Adipocyte (in vitro differentiated cells): ENCODE measurements at places on chromosomes 13 and 19.

DNA sequence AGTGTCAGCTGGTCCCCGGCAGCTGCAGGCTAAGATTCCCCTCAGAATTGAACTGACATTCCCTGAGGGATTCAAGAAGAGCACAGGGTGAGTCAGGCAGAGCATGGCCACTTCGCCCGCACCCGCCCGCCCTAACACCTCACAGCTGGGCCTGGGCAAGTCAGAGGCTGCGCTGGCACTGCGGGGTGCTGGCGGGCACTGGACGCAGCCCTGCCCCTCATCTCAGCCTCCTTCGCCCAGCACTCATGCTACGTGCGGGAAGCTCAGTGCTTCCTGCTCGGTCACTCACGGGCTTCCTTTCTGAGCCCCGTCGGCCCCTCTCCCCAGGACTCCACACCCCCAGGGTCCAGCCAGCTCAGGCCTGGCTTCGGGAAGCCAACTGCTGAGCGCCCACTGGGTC is 56.9 kb downstream of the MLLT1 start:
- no peak for DNase-seq

DNA sequence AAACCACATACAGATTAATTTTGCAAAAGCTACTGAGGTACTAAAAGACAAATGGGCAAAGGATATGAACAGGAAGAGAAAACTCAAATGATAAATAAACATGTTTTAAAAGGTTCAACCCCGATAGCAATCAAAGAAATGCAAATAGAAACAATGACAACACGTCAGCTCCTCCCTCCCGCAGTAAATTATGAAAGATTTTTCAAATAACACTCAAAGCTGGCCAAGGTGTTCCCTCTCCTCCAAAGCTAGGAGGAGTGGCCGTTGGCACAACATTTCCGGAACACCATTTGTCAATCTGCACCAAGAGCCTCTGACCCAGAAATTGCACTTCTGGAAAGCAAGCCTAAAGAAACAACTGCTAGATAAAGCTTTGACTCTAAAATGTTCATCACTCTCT is 28.3 kb downstream of the INSR start:
- DNase-seq: no peak

DNA sequence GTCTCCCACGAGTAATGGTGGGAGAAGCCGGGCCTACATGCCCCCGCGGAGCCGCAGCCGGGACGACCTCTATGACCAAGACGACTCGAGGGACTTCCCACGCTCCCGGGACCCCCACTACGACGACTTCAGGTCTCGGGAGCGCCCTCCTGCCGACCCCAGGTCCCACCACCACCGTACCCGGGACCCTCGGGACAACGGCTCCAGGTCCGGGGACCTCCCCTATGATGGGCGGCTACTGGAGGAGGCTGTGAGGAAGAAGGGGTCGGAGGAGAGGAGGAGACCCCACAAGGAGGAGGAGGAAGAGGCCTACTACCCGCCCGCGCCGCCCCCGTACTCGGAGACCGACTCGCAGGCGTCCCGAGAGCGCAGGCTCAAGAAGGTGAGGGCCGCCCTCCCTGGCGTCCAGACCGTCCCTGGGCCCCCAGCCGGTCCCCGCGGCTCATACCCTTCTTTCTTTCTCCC is 1.4 kb upstream of the USF2 start:
- peak; percentile 73 for DNase-seq

- DNase-seq: peak; percentile 93
Observed at GRCh38 chr19:6076675-6077463, 33.4 kb downstream of the RFX2 start.

GRCh38 chr13:92657565-92657964 is 569.0 kb upstream of the GPC6 start:
- DNase-seq: no peak

- no peak for DNase-seq
Observed at GRCh38 chr13:21608961-21609360, 5.0 kb upstream of the MICU2 start.

GRCh38 chr13:112880221-112880641 is 88.8 kb upstream of the MCF2L start:
- DNase-seq: no peak

GRCh38 chr19:54905421-54905802 is 536 bp upstream of the NCR1 start:
- DNase-seq: no peak

DNA sequence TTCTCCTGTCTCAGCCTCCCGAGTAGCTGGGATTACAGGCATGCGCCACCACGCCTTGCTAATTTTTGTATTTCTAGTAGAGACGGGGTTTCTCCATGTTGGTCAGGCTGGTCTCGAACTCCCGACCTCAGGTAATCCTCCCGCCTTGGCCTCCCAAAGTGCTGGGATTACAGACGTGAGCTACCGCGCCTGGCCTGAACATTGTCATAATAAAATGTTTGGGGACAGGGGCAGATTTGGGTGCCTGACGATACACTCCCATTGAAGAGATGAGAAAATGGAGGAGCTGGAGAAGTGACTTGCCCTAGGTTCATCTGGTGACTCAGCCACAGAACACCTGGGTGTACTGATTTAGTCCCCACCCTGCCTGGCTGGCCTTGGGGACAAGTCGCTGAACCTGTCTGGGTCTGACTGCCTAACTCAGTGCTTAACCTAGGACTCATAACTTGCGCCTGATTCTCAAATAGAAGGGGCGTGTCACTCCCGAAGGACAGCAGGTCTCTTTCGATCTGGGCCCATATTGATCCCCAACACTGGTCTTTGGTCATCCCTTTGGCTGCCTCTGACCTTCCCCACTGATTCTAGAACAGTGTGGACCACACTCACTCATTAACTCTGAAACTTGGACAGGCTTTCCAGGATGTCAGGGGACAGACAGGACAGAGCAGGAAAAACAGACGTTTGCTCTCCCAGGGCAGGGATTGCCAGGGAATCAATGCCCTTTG is 7.6 kb upstream of the BICRA start:
- DNase-seq: no peak

DNA sequence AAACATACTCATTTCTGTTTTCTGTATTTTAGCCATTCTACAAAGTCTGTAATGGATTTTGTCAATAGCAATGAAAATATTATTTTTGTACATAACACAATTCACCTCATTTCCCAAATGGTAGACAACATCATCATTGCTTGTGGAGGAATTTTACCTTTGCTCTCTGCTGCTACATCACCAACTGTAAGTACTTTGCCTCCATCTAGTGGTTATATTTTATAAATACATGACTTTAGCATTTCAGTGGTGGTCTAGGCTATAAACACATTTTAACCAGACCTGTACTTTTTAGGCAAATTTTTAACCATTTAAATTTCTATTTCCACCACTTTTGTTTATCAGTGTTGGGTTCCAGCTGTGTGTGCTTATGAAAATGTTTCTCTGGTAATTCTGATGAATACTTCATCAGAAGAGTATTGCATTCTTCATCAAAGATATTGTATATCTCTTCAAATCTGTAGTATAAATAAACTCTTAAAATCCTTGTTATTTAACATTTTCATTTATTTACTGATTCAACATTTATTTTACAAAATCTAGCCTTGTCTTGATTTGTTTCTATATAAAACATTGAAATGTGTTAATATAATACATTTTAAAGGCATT is 222.4 kb downstream of the NBEA start:
- DNase-seq: peak; percentile 83

DNA sequence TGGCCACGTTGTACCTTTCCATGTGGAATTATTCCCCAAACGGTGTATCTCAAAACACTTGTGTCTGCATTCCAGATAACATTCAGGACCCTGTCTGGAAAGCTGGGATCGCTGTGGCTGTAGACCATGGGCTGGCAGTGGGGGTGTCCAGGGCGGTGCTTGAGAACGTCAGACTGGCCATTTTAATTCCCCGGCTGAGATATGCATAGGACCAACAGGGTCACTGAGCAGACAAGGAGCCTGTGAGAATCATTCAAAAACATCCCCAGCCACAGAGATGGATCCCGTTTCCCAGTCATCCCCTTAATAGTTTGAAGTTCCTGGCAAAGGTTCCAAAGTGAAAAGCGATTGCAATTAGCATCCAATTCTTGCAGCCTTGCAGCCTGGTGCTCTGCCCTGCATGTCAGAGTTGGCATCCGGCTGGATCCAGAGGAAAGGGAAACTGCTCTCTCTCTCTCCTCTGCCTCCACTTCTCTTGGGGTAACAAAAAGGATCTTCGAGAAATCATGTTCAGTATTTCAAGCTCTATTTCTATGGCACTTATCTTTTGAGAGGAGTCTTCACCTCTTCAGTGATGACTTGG is 41.6 kb downstream of the IFT88 start:
- no peak for DNase-seq

- DNase-seq: no peak
Observed at GRCh38 chr13:29959603-29960002, 109.2 kb upstream of the UBL3 start.

DNA sequence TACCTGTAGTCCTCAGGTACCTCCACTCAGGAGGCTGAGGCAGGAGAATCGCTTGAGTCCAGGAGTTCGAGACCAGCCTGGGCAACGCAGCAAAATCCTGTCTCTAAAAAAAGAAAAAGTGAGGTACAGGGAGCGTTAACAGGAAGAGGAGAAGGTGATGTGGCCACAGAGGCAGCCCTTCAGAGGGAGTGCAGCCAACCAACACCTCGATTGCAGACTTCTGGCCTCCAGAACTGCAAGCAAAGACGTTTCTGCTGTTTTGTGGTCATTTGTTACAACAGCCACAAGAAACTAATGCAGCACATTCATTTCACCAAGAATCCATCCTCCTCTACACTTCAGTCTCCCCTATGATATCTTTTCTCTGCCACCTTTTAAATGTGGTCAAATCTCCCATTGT is 145.2 kb downstream of the USP12 start:
- DNase-seq: no peak

GRCh38 chr13:32734511-32734910 is 148.3 kb downstream of the PDS5B start:
- peak; percentile 15 for DNase-seq

DNA sequence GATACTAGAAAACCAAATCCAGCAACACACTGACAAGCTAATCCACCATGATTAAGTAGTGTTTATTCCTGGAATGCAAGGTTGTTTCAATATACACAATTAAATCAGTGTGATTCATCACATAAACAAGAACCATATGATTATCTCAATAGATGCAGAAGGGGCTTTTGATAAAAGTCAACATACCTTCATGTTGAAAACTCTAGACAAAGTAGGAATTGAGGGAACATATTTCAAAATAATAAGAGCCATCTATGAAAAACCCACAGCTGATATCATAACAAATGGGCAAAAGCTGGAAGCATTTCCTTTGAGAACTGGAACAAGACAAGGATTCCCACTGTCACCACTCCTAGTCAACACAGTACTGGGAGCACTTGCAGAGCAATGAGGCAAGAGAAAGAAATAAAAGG is 213.6 kb upstream of the CSNK1A1L start:
- DNase-seq: peak; percentile 5

DNA sequence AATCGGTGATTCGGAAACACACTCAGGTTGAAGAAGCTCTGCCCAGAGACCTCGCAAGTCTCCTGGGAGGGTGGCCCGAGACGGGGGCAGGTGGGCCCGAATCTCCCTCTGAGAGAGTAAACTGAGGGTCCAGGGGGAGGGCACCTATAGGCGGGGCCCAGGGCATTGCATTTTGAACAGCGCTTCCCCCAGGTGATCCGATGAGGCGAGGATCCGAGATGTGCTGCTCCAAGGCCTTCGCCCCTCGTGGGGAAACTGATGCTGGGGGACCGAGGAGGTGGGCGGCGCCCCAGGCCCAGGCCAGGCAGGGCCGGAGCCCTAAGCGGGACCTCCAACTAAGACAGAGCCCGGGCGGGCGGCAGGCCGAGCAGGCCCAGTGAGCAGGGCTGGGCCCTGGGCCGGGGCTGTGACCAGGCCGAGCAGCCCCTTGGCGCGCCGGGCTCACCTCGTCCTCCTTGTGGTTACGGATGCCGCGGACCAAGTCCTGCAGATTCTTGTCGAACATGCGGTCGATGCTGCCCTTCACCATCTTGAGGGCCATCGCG is 500 bp downstream of the AP3D1 start:
- peak; percentile 48 for DNase-seq

DNA sequence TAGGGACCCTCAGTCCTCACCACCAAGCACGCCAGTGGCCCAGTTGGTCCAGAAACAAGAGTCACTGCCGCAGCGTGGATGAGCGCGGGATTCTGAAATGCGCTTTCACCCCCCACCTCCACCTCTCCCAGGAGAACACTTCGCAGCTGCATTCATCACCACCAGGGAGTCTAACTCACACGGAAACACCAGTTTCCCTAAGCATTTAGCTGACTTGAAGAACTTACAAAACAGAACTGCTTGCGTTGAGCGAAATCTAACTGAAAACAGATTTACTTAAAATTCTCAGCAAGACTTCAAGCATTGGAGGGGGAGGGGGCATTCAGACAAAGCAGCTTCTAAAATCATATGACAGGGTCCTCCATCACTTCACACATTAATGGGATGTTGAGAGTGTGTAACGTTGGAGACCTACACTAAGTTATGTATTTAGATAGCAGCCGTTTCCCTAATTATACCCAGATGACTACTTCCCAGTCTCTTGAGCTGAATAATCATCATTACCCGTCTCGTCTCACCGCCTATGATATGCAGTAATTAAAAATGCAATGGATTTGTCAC is 258.2 kb upstream of the IRS2 start:
- DNase-seq: peak; percentile 5

DNA sequence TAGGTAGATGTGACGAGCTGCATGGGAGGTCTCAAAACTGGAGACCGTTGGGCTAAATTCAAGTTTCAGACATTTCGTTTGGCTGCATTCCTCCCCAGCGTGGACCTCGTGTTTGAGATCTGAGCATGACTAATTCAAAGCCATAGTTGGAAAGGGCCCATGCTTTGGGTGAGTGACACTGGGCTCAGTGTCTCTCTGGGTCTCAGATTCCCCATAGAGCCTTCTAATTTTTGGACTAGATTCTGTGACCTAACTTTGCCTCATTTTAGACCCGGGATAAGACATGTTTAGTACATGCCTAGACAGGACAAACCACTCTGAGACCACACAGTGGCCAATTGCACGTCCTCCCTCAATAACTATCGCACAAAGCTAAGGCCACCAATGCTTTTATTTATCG is 16.6 kb downstream of the CKM start:
- DNase-seq: peak; percentile 14

DNA sequence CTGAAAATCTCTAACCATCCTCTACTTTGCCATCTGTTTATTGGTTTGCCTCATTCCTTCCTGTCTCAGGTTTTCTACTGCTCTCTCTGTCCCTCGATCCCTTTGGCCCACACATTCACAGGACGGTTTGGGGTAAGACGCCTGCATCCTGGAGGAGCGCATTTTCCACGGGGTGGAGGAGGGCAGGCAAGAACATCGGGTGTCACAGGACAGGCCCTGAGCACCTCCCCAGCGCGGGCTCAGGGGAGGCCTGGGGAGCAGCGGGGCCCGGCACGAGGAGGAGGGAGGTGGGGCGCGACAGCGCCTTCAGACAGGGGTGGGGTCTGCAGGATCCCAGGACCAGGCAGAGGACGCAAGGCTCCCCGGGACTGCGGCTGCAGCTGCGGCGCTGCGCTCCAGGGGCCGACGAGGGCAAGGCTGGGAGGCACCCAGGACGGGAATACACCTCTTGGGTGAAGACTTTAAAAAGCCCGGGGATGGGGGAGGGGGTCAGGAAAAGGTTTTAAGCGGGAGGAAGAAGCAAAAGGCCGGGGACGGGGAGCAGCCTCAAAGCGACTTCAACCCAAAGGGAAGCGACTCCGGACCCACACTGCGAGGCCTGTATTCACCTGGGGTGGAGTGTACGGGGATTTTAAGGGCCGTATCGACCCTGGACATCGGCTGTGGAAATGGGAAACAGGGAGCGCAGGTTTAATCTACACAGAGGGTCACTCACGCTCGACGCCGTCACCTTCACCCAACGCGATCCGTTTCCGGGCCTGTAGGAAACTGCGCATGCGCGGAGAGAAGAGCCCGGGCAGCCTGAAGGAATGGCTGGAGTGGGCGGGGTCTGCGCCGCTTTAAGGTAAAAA is at the start of gene ZNF415:
ZNF415 (minus strand) TSS at position 770 of the 851 bp plus-strand sequence. CDS start 10,234 bp downstream, outside the sequence.
- DNase-seq: peak; percentile 83
